ENCODE measurements at places on chromosomes 1 and 21.
A peak's percentile ranks its signal among the peaks of the same experiment; 100 is the strongest.

GRCh38 chr1:12315146-12315545 is 85.3 kb downstream of the VPS13D start:
- DNase-seq = no peak

- no peak for DNase-seq
Measured at GRCh38 chr1:210448297-210448892, 119.7 kb downstream of the HHAT start.

DNA sequence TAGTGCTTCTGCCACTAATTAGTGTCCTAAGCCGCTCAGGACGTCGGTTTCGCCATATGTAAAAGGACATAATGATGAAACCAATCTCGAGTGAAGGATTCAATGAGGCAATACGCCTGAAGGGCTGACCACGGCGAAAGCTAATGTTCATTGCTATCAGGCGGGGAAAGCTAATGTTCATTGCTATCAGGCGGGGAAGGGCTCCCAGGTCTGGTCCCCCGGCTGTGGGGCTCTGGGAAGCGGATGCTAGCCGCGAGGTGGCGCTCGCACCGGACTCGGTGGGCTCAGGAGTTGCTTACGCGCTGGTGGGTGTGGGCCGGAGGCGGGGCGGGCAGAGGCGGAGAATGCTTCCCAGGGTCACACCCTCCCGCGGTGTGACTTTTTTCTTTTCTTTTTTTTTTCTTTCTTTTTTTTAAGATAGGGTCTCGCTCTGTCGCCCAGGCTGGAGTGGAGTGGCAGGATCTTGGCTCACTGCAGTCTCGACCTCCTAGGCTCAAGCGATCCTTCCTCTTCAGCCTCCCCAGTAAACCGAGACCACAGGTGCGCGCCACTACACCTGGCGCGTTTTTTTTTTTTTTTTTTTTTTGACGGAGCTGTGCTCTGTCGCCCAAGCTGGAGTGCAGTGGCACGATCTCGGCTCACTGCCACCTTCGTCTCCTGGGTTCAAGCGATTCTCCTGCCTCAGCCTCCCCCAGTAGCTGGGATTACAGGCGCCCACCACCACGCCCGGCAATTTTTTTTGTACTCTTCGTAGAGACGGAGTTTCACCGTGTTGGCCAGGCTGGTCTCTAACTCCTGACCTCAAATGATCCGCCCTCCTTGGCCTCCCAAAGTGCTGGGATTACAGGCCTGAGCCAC is 1.1 kb upstream of the PEAR1 start:
- peak; percentile 97 for DNase-seq

- DNase-seq = no peak
Measured at GRCh38 chr21:32207406-32207716, 71.5 kb downstream of the MIS18A start.

GRCh38 chr1:5829414-5829813 is 162.8 kb downstream of the NPHP4 start:
- DNase-seq = no peak

DNA sequence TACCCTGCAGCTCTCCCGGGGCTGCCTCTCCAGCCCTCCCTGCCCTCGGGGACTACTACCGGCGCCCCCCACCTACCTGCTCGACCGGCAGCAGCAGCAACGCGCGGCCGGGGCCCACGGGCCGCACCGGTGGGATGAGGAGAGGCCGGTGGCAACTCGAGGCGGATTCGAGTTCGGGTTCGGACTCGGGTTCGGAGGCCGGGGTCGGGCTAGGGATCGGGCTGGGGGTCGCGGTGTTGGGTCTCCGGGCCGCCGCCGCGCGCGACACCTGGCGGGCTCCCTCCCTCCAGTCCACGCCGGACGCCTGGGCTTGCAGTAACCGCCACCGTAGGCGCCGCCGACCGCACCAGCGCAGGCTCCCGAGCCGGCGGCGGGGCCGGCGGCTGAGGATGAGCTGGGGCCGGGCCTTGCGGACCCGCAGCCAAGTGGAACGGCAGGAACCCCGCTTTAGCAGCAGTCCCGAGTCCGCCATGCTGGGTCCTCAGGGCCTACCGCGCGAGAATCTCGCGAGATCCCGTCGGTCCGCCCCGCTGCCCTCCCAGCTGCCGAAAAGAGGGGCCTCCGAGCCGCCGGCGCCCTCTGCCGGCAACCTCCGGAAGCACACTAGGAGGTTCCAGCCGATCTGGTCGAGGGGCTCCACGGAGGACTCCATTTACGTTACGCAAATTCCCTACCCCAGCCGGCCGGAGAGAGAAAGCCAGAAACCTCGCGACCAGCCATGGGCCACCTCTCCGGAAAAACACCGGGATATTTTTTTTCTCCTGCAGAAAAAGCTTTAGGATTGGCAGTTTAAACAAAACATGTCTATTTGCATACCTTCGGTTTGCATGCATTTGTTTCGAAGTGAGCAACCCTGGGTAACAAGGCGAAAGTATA is at the start of gene NOL9:
NOL9 (minus strand) TSS at position 483 of the 876 bp plus-strand sequence; CDS start at position 472, 11 bp downstream.
- peak; percentile 97 for DNase-seq

DNA sequence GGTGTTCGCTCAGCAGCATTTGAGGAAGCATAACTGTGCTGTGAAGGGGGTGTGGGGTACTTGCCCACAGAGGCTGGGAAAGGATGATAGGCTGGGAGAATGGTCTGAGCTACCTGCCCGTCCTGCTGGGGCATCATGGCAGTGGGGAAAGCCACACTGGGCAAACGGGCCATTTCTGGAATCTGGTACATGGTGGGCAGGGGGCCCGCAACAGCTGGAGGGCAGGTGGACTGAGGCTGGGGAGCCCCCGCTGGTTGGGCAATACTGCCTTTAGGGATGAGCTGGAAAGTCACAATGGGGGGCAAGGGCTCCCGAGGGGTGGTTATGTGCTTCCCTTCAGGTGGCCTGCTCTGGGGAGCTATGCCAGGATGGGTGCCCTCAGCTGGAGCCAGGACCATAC is 19.2 kb upstream of the ADAM30 start:
- no peak for DNase-seq

DNA sequence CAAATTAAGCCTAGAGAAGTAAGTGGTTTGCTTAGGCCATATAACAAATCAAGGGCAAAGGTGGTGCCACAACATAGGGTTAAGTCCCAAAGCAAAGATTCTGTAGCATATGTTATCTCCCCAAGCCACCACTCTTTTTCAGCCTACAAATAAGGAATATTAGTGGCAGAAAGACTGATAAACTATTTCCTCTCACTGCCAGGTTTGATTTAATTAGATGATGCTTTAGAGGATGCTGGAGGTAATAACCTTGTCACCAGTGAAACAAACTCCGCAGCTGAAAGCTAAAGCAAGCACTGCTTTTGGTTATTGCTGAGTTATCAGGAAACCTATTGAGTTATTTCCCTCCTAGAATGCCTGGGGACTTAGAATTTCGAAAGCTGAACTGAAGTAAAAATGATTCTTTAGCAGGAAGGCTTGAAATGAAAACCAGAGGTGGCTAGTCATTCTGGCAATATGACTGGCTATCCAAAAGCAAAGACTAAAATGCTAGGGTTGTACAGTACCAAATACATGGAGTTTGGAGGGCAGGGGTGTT is 145.2 kb downstream of the SYT2 start:
- DNase-seq = no peak

DNA sequence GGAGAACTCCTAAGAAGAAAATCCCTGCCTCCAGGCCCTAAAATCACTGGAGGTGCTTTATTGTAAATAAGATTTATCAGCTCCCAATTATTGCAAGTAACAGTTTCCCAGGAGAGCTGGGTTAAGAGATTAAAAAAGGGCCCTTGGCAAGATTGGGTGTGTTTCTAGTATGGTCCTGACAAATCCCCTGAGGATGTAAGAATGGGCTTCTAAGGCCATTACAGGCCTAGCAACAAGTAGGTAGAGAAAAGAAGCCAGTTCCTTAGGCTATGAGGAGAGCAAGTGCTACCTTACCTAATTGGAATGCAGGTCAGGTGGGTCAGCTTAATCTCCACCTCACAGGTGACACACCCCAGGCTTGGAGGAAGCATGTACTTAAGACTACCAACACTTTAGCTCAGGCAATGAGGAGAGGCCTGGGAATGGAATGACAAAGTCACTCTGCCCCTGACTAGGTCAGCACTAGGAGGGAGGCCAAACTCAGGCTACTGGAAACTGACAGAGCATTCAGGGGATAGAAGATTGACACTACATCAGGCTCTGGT is 6.8 kb upstream of the OTUD7B start:
- no peak for DNase-seq

DNA sequence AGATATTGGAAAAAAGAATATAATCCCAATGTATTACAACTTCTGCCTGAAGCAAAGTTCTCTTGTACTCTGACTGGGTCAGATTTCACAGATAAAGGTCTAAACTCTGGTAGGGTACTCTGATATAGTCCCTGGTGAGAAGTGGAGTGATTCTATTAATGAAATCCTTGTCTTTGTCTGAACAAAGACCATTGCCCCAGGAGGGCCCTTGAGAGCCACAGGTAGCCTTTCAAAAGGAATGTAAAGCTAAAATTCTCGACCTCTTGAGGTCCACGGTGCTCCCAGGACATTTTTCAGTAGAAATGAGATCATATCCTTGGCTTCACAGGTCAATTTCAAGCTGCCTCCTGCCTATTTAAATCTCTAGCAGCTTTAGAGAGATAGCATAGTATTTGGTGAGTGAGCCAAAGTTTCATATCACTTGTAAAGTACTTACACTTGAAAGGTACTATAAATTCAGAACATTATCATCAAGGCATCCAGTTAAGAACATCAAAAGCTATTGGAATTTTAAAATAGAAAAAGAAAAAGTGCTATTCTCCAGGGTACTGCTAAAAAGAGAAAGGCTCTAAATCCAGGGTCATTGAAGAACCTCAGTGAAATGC is 10.1 kb downstream of the TNNI3K start:
- no peak for DNase-seq

- DNase-seq = no peak
Measured at GRCh38 chr1:168007691-168008090, 70.8 kb upstream of the MPC2 start.

DNA sequence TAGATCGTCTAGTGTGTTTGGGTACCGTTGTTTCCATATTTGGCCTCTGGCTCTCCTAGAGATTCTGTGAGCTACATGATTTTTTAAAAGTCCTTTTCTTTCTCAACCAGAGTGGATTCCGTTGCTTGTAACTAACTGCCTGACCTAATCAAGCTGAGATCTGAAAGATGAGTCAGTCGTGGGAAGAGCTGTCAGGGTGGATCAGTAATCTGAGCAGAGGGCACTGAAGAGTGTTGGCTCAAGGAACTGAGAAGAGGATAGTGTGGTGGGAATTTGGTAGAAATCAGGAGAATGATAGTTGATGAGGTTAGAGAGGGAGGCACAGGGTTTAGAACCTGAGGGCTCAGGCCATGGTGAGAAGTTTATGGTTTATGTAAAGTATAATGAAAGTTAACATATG is 52.2 kb downstream of the TRAF5 start:
- no peak for DNase-seq

DNA sequence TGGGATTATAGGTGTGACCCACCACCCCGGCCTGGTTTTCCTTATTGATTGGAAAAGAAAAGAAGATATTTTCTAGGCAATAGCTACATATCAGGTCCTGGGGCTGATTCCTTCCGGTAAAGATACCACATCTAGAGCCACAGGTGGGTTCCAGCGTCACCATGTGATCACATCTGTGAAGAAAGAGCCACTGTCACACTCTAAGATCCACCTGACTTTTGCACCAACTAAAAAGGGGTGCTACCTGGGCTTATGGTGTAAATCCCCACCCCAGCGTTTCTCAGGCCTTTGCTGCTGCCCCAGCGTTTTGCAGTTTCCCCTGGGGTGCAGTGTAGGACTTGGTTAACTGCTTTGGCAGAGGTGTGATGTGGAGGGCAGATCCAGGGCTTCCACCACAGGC is 22.3 kb upstream of the PDE9A start:
- DNase-seq = peak; percentile 14

DNA sequence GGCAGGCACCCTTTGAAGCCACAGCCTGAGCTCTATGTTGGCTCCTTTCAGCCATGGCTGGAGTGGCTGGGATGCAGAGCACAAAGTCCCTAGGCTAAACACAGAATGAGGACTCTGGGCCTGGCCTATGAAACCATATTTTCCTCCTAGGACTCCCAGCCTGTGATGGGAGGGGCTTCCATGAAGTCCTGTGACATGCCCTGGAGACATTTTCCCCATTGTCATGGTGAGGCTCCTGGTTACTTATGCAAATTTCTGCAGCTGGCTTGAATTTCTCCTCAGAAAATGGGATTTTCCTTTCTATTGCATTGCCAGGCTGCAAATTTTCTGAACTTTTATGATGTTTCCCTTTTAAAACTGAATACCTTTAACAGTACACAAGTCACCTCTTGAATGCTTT is 61.3 kb downstream of the VCAM1 start:
- no peak for DNase-seq

DNA sequence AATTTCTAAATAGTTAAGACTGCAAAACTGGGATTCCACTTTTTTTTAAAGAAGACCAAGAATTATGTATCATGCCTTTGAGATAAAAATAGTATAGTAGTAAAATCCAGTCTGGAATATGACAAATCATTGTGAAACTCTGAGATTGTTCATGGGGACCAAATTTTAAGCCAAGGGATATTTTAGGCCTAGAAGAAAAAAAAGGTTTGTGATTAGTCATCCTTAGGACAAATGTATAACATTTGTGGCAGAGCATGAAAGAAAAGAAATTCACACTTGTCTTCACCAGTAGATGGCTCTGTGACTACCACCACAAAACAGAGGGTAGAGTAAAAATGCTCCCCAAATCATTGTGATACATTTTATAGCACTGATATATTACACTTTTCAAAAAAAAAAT is 226.1 kb downstream of the KCTD3 start:
- no peak for DNase-seq

- no peak for DNase-seq
Measured at GRCh38 chr1:206411321-206411720, 59.0 kb upstream of the IKBKE start.

- no peak for DNase-seq
Measured at GRCh38 chr1:77509051-77509492, 173.4 kb downstream of the ZZZ3 start.

- DNase-seq = no peak
Measured at GRCh38 chr21:26061437-26061836, 109.1 kb downstream of the APP start.

DNA sequence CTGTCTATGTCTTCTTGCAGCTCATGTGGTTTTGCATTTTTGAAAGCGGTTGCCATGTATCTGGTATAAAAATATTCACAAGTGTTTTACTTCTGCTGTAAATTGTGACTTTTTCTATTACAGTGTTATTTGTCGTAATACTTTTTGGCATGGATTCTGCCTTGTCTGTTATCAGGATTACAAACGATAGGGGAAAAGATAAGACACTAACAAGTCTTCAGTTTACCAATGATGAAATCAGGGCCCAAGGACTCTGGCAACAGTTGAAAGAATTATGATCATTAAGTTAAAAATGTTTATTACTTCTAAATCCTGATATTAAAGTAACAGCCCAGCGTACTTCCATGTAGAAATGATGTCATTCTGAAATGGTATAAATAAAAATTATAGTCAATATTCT is 298.8 kb downstream of the KIF26B start:
- DNase-seq = no peak

DNA sequence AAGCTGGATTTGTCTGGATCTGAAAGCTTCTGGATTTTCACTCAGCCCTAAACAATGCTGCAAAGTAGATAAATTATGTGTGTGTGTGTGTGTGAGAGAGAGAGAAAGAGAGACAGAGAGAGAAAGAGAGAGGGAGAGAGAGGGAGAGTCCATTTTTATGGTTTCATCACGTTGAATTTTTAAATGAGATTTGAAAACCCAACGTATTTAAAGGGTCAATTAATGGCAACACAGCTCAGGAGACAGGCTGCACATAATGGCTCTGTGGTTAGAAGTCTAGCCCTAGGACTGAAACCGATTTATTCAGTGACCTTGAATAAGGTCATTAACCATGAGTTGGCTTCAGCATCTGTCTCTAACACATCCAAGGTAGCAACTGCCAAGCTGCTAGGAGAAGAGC is 35.3 kb upstream of the FMN2 start:
- DNase-seq = no peak

GRCh38 chr1:67570486-67571143 is 114.4 kb upstream of the GADD45A start:
- no peak for DNase-seq
